NCI-H460 (cell line): ENCODE measurements at places on chromosomes 4 and X. TPM values are rescaled to one million over a fixed set of nuclear protein-coding genes. Genes with fewer than 3 reads are reported as not detected.

Gene LINC00632
- total RNA-seq, result 45.1 and 48.4 TPM in 2 replicates

Gene BLTP1
- 21.1 and 27.9 TPM in 2 replicates for total RNA-seq

Gene VGLL1
- total RNA-seq, result not detected in 2 replicates

Gene NUP62CL
- 11.8 and 12.6 TPM in 2 replicates for total RNA-seq

Gene BRS3
- total RNA-seq, result not detected in 2 replicates

Gene OTC
- total RNA-seq, result not detected in 2 replicates

Gene SPANXN4
- 34.8 and 37.5 TPM in 2 replicates for total RNA-seq

Gene LRAT
- 0.38 and 0.79 TPM in 2 replicates for total RNA-seq

Gene ATP11C
- 65.9 and 67.8 TPM in 2 replicates for total RNA-seq

Gene IL21
- not detected in 2 replicates for total RNA-seq

Gene MAGEA8
- not detected in 2 replicates for total RNA-seq

Gene NDP
- not detected in 2 replicates for total RNA-seq

Gene CXCL11
- total RNA-seq, result not detected in 2 replicates

Gene STS
- 1.5 and 1.9 TPM in 2 replicates for total RNA-seq

Gene DAPP1
- not detected in 2 replicates for total RNA-seq

Gene SSX4
- total RNA-seq, result not detected in 2 replicates

Gene HPSE
- 4.4 and 4.8 TPM in 2 replicates for total RNA-seq

Gene PIN4
- 45.1 and 50.8 TPM in 2 replicates for total RNA-seq

Gene GNRHR
- total RNA-seq, result not detected in 2 replicates
